ENCODE measurements at places on chromosomes 11 and 22.

DNA sequence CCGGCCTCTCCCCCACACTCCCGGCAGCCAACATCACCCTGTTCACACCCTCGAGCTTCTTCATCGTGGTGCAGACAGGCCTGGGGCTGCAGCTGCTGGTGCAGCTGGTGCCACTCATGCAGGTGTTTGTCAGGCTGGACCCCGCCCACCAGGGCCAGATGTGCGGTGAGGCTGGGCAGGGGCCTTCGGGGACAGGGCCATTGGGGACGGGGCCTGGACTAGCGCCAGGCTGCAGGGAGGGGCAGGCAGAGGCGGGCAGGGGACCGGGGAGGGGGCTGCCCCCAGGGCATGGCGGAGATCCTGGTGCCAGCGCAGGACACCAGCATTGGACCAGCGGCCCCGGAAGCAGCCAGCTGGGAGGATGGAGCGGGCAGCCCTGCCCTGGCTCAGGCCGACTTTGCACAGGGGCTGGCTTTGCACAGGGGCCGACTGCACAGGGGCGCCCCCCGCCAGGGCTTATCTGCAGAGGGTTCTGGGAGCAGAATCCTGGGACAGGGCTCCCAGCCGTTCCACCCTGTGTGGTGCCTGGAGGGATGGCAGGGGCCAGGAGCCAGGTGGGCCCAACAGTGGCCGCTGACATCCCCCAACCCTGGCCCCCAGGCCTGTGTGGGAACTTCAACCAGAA, 8.6 kb downstream of the MUC5B start:
- no peak for DNase-seq

DNA sequence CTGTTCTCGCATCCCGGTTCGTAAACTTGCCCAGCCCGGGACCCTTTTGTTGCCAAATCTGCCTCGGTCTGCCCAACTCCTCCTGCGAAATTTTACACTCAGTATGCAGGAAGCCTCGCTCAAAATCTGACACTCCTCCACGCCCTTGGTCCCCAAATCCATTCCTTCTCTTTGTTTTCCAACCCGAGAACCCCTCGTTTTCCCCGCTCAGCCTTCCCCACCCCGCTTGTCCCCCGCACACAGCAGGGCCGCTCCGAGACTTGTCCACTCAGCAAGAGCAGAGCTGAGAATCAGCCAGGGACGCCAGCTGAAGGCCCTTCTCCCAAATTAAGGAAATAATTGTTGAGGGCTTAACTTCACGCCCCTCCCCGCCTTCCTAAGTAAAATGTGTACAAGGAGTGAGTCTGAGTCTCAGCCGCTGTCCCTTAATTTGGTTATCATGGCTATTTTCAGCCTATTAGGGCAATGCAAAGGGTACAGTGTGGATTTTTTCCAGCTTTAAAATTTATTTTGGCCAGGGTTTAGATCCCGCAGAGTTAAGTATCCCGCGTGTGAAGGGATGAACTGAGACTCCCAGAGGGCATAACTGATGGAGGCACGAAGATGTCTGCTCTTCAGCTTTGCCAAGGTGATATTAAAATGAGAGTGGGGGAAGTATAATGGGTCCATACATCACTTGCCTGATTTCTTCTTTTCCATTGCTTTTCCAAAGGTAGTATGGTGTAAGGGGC, 581 bp upstream of the FBXO3 start:
- DNase-seq = no peak

DNA sequence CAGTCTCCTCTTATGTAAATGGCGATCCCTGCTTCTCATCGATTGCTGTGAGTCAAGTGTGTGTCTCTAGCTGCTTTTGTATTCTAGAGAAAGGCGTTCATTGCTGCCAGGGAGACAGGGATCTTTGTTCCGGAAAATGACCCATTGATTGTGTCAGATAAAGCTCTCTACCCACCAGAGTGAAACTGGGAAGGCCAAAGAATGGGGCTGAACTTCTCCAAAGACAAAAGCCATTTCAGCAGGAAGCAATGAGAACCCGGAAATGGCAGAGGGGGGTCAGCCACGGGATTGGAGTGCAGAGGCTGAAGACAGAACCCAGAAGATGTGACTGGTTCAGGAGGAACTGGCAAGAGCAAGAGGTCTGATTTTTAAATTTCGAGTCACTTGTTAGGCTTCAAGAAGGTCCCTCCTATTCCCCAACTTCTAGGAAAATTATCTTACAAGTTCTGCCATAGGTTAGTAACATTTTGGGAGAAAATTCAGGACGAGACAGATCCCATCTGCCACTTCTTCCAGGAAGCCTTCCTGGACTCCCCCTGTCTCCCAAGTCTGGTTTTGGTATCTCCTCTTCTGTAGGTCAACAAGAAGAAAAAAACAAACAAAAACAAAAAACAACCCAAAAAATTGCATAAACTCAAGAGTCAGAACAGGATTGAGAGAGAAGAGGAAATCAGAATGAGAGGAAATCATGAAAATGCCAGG, 110.6 kb downstream of the NECTIN1 start:
- no peak for DNase-seq

- DNase-seq = no peak
These were observed 13.6 kb downstream of the IL17RA start for GRCh38 chr22:17098379-17098819.

DNA sequence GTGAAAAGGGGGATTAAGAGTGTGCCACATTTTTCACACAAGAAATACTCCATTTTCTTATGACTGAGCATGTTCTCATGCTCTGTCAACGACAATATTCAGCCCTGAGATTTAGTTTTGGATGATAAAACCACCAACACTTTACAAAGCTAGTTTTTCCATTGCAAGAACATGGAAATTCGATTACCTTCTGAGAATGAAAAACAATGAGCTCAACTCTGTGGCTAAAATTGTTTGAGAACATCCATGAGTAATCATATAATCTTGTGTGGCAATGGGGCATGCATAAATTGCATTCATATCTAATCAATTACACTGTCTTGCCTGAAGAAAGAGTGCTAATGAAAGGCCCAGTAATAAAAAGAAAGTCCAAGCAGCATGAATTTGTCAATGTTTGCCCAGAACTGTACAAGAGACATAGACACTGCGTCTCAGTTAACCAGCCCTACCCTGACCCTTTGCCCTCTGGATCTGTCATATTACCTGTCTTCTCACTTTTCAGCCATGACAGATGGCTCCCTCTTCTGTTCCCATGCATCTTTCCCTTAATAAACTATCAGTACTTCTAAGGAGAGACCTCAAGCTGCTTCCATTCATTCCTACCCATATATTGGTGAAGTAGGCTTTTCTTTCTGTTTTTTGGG, 253.4 kb downstream of the FAM76B start:
- DNase-seq = no peak

DNA sequence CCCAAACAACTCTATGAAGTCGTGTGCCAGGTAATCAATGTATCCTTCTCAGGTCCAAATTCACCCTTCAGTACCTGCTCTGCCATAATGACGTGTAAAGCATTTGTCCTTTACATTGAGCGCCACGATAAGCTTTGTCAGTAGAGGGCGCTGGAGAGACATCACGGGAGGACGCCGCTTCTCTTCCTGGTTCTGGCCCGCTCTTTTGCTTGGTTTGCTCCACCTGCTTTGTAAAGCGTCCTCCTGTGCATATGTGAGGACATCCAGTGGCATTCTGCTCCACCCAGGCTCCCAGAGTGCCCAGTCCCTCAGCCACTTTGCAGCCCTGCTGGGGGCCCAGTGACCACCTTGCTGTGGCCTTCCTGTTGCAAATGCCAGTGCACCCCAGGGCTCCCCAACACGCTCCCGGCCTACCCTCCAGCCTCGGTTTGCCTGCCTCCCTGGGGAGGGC, 61.1 kb downstream of the WT1 start:
- DNase-seq = no peak

- no peak for DNase-seq
These were observed 47.8 kb upstream of the ALX4 start for GRCh38 chr11:44357711-44358110.

- DNase-seq = no peak
These were observed 432.1 kb downstream of the DYNC2H1 start for GRCh38 chr11:103541186-103541795.

- DNase-seq = no peak
These were observed 31.6 kb downstream of the MRGPRX4 start for GRCh38 chr11:18204220-18204619.

GRCh38 chr11:44531636-44532035, 33.8 kb upstream of the CD82 start:
- no peak for DNase-seq

GRCh38 chr11:117575856-117576255, 221.2 kb downstream of the DSCAML1 start:
- DNase-seq = no peak

DNA sequence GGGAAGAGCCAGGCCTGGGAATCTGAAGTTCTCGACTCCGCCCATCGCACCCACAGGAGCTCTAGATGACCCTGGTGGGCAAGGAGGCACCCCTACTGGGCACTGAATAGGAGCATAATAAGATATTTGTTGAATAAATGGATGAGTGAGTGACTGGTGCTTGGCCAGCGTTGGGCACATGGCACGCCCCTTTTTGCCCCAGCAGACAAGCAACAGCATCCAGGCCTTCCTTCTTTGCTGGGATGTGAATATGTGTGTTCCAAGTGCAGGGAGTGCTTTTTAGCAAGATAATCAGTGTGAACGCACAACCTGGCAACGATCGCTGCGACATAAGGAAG, 443 bp upstream of the CELF1 start:
- DNase-seq = no peak

- DNase-seq = no peak
These were observed 92.2 kb downstream of the PHF21B start for GRCh38 chr22:44917372-44918165.

- DNase-seq = no peak
These were observed 98.1 kb downstream of the ZBTB16 start for GRCh38 chr11:114157476-114158050.

GRCh38 chr11:21723678-21724077, 469.2 kb upstream of the ANO5 start:
- no peak for DNase-seq

GRCh38 chr11:420911-421321, 6.1 kb upstream of the SIGIRR start:
- DNase-seq = no peak

DNA sequence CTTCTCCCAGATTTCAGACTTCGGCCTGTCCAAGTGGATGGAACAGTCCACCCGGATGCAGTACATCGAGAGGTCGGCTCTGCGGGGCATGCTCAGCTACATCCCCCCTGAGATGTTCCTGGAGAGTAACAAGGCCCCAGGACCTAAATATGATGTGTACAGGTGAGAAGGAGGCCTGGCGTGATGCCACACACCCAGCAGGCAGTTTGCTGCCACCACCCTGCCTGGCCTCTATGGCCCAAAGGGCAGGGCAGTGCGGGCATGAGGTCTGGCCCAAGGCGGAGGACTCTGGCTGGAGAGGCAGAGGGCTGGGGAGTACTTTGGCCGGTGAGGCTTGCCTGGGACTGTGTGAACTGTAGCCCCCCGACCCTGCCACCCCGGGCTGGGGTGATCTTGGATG, 7.3 kb downstream of the ANKK1 start:
- no peak for DNase-seq

DNA sequence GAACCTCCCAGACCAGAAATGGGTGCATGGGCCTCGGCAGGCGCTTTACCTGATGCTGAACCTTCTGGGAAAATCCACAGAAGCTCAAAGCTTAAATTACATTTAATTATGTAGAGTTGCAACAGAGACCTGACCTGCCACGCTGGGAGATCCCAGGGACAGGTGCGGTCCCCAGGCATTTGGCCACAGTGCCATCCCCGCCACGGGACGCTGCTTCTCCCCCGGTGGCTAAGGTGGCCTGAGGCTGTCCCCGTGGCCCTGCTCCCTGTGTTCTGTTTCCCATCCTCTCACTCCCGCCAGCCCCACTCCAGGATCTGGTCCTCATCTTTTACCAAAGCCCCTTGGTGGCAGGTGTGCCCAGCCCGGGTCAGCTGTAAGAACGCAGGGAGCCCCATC, 39.6 kb downstream of the GRAMD4 start:
- no peak for DNase-seq

GRCh38 chr11:116478669-116479668, 293.8 kb downstream of the BUD13 start:
- DNase-seq = no peak

Data from activated gamma-delta T cell (primary cell).